ENCODE measurements at places on chromosomes 11 and 22.

DNA sequence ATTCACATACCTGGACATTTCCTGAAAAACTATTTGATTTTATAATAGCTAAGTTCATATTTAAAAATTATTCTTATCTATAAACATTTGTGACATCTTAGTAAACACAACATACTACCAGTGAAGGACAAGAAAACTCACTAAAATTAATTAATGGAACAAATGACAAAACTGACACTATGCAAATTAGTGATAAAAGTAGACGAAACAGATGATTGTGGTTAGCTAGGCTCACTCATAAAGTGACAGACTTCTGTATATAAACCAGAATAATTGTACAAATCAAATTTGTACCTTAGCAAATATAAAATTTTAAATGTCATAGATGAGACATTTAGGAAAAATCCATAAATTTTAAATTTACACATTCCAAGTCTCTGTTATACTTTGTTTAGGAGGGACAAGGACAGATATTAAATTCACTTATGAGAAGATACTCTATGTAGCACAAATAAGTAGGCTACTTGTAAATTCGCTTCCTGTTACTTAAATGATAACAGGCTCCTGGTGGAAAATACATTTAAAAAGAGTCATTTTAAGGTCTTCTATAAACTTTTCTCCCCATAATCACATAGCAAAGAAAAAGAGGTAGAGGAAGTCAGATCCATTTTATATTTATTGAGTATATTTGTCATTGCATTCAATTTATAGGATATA, 81.2 kb downstream of the KIF18A start:
- no peak for DNase-seq

GRCh38 chr11:12276831-12277475, 100.4 kb upstream of the PARVA start:
- no peak for DNase-seq

GRCh38 chr11:111684251-111684650, 81.9 kb downstream of the PPP2R1B start:
- DNase-seq: no peak

- peak; percentile 12 for DNase-seq
Measured at GRCh38 chr11:28581286-28582242, 473.4 kb downstream of the METTL15 start.

DNA sequence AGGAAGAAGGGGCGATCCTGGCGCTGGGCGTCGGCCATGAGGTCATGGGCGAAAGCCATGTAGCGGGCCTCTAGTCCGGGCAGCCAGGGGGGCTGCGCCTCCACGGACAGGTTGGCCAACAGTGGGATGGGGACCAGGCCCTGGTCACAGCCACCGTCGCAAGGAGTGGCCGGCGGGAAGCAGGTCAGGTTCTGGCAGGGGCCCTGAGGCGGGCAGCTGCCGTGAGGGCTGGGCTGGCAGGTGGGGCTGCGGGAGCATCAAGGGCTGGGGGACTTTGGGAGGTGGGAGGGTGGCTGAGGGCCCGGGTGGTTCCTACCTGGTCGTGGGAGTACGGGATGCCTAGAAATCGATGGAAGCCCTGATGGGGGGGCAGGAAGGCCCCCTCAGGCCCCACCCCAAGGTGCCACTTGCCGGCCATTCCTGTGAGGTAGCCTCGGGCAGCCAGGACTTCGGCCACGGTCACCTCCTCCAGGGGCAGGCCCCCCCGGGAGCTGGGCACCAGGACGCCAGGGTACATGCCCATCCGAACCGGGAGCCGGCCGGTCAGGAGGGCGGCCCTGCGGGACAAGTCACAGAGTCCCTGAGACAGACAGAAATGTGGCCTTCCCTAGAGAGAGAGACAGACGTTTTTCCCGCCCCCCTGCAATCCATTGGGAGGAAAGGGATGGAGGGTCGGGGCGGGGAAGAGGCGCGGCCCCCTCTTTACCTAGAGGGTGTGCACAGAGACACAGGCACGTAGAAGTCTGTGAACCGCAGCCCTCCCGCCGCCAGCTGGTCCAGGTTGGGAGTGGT, 906 bp downstream of the ARSA start:
- no peak for DNase-seq

DNA sequence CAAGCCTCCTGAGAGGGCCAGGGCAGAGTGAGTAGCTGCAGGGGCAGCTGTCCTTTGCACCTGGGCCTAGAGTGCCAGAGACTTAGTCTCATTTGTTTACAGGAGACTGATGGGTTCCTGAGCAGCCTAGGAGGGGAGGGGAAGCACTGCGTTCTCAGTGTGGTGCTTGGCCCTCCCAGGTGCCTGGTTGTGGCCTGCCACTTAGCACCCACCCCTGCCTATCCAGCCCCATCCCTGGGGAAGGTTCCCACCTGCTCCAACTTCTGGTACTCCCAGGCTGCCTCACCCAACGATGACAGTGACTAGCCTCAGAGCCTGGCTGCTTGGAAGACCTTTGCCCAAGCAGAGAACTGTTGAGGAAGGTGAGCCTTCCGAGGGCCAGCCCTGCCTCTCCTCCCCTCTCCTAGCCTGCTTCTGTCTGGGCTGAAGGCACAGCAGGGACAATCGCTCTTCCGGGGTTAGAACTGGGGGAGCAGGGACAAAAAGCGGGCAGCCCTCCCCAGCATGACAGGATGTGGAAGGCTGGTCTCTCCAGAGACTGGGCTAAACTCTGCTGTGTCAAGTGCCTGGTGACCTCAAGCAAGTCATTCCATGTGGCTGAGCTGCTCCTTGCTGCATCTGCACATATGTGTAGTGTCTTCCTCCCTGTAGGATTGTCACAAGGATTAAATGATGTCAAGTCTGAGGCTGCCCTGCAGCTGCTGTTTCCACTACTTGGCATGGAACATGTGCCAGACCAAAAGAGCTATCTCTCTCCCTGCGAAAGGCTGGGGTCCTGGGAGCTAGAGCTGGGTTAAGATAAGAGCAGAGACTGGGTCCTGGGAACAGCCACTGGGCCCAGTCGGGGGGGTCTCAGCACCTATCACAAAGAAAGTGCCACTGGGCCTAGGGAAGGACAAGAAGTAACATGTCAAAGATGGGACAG, 9.9 kb downstream of the KCNQ1OT1 start:
- DNase-seq: no peak

DNA sequence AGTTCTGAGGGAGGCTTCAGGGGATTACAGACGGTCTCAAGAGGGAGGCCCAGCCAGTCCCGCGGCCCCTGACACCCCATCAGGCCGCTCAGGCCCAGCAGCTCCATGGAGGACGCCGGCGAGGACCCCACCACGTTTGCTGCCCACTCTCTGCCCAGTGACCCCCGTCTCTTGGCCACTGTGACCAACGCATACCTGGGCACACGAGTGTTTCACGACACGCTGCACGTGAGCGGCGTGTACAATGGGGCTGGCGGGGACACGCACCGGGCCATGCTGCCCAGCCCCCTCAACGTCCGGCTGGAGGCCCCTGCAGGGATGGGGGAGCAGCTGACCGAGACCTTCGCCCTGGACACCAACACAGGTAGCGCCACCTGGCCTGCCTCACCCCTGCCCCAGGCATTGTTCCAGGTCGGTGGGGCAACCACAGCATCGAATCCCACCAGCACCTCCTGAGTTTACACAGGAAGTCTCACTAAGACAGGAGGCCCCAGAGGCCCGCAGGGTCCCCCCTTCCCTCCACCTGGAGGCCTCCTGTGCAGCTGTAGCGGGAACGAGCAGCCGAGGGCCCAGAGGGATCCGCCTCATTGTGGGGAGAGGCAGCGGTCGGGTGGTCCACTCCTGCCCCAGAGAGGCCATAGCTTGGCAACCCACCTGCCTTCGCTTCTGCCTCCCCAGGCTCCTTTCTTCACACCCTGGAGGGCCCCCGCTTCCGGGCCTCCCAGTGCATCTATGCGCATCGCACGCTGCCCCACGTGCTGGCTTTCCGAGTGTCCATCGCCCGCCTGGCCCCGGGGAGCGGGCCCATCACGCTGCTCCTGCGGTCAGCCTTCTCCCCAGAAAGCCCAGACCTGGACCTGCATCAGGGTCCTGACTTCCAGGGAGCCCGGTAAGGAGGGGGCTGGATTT, 1.0 kb downstream of the PGGHG start:
- no peak for DNase-seq

GRCh38 chr22:49548356-49549202, 279.1 kb downstream of the BRD1 start:
- no peak for DNase-seq

- no peak for DNase-seq
Measured at GRCh38 chr11:47373876-47374719, 4.2 kb downstream of the SPI1 start.

GRCh38 chr22:43554259-43554636, 142.4 kb downstream of the MPPED1 start:
- DNase-seq: no peak

DNA sequence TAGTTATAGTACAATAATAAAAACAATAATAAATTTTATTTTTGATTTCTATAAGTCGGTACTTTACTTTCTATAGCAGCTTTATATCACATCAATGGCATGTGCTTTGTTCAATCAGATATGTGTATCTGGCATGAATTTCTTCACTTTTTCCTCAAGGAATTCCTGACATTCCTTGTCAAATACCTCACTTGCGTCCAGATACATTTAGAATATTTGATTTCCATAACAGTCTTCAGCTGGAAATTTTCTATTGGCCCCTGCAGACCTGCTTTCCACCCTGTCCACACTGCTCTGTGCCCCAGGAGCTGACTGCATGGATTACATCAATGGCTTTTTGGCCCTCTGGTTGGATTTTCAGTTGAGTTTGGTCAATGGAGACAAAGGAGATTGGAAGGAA, 93.2 kb downstream of the FAR1 start:
- DNase-seq: peak; percentile 26

DNA sequence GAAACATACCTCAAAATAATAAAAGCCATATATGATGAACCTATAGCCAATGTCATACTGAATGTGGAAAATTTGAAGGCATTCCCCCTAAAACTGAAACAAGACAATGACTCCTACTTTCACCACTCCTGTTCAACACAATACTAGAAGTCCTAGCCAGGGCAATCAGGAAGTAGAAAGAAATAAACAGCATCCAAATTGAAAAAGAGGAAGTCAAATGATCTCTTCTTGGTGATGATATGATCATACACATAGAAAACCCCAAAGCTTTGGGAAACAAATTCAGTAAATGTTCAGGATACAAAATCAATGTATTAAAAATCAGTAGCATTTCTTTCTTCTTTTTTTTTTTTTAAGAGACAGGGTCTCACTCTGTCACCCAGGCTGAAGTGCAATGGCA, 109.9 kb downstream of the DLG2 start:
- DNase-seq: no peak

- DNase-seq: no peak
Measured at GRCh38 chr11:11798586-11799438, 43.0 kb upstream of the USP47 start.

DNA sequence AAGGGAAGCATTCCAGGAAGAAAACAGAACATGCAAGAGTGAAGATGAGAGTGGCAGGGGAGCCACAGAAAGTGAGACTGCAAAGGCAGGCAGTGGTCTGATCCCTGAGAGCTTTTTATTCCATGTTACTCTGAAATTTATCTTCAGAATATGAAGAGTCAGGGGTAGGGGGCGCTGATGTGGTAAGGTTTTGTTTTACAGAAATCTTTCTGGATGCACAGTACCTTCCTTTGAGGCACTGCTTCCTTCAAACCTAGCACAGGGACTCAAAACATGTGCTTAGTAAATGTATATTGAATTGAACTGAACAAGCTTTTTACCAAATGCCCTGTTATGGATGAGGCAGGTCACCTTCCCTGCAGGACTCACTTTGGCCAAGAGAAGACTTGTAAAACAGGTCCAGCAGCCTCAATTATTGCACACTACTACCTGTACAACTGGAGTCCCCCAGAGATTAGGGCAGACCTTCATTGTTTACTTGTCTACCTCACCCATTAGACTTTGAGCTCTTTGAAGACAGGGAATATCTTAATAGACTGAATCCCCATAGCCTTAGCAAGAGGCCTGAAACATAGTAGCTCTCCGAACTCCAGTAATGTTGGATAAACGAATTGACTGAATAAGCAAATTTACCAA, 2.2 kb downstream of the PAK1 start:
- no peak for DNase-seq

DNA sequence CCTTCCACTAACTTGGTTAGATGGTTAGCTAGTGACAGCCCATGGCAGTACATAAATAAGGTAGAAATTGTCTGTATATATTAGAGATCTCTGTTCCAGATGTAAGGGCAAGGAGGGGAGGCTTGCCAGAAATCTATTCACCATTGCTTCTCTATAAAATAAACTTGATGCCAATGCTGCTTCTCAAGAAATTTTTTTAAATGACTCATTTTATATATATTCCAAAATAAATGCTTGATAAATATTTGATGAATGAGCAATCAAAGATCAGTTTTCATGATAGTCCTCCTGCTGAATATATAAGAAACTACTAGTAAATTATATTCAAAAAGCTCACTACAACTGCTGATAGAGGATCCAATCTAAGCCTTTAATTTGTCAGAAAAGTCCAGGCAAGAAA, 710.6 kb upstream of the CCDC179 start:
- DNase-seq: peak; percentile 19

All from AG04449 (cell line).